ENCODE measurements at places on chromosomes 1 and 21.

- no peak for DNase-seq
Measured at GRCh38 chr1:43932786-43933385, 715 bp upstream of the ARTN start.

DNA sequence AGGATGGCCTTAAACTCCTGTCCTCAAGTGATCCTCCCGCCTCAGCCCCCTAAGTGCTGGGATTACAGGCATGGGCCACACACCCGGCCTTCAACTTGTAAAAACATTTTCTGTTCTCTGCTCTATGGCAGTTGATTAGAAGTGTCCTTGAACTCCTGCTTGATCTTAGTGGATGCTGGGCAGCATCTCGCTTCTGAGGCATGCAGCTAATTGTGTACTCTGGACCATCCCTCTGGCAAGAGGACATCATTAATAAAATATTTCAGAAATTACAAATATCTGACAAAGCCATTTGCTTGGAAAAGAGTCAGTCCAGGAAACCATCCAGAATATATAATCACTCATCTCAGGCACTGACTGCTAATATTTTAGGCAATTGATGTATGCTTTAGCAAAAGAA is 8.1 kb downstream of the NGF start:
- no peak for DNase-seq

DNA sequence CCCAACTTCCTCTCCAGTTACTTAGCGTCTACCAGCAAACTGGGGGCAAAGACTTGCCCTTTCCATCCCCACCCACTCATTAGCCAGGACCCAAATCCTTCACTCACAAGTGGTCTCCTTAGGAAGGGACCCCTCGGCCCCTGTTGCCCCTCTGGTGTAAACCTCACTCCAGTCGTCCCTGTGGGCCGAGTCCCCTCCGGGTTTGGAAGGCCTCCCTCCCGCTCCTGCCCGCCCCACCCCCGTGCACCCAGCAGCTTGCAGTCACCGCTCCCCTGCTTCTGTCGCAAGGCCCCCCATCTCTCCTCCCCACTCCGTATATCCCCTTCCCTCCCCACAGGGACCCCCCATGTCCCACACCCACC is 1.2 kb downstream of the EFHD2 start:
- DNase-seq: no peak

GRCh38 chr1:216688127-216688657 is 35.0 kb downstream of the ESRRG start:
- DNase-seq: no peak

DNA sequence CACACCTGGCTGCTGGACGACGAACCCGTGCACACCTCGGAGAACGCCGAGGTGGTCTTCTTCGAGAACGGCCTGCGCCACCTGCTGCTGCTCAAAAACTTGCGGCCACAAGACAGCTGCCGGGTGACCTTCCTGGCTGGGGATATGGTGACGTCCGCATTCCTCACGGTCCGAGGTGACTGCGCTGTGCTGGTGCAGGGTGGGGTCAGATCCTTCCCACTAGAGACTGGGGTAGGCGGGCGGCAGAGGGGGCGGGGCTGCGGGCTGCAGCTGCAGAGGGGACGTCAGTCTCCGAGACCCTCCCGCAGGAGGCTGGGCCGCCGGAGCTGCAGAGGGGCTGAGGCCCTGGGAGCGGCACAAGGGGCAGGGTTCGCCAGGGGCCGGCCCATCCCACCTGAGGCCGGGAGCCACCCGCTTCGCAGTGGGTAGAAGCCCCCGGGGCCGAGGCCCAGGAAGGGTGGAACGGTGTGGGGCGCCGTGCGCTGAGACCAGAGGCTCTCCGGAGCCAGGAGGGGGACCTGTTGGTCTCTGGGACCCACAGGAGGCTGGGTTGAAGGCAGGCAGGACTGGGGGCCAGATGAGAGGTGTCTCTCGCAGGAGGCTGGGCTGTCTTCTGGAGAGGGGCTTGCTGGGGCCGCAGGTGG is 90.6 kb downstream of the TRIM11 start:
- no peak for DNase-seq
